ENCODE measurements at places on chromosomes 5 and 9. TPM values are rescaled to one million over a fixed set of nuclear protein-coding genes. Genes with fewer than 3 reads are reported as not detected.

DNA sequence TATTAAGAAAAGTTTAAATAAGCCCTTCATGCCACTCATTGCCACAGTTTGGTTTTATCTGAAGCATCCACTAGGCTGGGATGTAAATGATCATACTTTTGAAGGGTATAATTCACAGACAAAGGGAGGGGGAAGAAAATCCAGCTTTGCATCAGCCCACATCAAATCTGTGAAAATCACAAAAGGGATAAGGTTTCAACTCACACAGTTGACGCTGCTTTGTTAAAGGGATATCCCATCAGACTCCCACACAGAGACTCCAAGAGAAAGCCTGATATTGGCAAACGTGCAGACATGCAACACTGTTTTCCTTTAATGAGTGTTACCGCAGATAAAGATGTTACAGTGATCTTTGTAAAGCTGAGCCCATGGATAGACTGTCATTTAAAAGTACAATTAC is 602.9 kb downstream of the TLE1 start:
- no peak overlapping the region for H3K27ac ChIP-seq
- no peaks in the 10 kb centered on the region for H3K27me3 ChIP-seq
- H3K4me1 ChIP-seq = no peaks in the 10 kb centered on the region
- no peak for DNase-seq
- no peak overlapping the region for H3K4me3 ChIP-seq
- no peaks in the 10 kb centered on the region for H3K36me3 ChIP-seq

- no peak overlapping the region for H3K27ac ChIP-seq
- H3K4me1 ChIP-seq = no peaks in the 10 kb centered on the region
- no peaks in the 10 kb centered on the region for H3K27me3 ChIP-seq
- no peak overlapping the region for H3K4me3 ChIP-seq
These were observed 11.8 kb downstream of the CDKN2A start for GRCh38 chr9:21982391-21982790.

DNA sequence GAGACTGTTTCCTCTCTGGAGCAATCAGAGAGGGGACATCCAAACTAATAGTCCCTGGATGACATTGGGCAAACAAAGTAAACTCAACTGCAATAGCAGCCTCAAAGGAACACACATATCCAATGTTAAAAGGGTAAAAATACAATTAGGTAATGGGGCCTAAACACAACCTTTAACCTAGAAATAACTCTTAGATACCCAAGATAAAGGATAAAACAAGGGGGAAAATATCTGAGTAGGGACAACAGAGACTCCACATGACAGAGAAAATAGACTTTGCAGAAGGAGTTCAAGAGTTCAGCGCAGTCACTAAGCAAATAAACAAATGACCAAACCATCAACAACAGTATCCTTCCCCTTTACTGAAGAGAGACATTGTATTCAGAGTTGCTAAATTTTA is 149.3 kb downstream of the FBXO4 start:
- no peak overlapping the region for H3K27ac ChIP-seq
- H3K4me1 ChIP-seq = no peaks in the 10 kb centered on the region
- no peak for DNase-seq
- H3K4me3 ChIP-seq = no peak overlapping the region
- no peaks in the 10 kb centered on the region for H3K27me3 ChIP-seq

DNA sequence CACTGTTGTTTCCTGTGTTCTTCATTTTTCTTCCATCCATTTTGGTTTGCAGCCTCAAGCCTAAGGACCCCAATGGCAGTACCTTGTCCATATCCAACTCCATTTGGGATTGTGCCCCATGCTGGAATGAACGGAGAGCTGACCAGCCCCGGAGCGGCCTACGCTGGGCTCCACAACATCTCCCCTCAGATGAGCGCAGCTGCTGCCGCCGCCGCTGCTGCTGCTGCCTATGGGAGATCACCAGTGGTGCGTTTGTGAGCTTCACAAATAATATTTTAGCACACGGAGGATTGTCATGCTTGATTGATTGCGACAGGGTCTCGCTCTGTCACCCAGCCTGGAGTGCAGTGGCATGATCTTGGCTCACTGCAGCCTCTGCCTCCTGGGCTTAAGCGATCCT is 136.8 kb downstream of the TLE4 start:
- H3K4me3 ChIP-seq = no peak overlapping the region
- H3K27ac ChIP-seq = no peak overlapping the region
- no peaks in the 10 kb centered on the region for H3K27me3 ChIP-seq
- H3K4me1 ChIP-seq = no peaks in the 10 kb centered on the region
- DNase-seq = no peak

DNA sequence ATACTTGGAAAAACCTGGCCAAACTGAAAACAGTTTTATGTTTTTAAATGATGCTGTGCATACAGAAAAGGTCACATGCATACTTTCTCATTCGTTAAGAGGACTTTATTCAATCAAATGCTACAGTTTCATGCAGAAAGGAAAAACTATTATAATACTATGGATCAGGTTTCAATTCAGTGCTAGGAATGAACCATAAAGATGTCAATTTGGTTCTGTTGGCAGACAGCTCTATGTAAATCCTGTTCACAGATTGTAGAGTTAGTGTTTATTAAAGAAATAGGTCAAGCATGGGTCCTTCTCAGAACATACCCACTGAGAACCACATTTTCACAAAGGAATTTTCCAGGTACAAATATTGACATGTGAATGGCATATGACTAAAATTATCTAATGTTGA is 57.1 kb downstream of the RETREG1 start:
- no peak overlapping the region for H3K4me3 ChIP-seq
- no peaks in the 10 kb centered on the region for H3K4me1 ChIP-seq
- no peak for DNase-seq
- no peak overlapping the region for H3K27ac ChIP-seq
- H3K27me3 ChIP-seq = no peaks in the 10 kb centered on the region

Gene FCN1
- not detected for total RNA-seq

Gene MARCOL
- not detected for total RNA-seq
